Esophagus muscularis mucosa (tissue), 4 donors: ENCODE measurements at places on chromosomes 1 and 21. TPM values are rescaled to one million over a fixed set of nuclear protein-coding genes. Genes with fewer than 3 reads are reported as not detected.

- no peak for DNase-seq
Observed at GRCh38 chr1:155938220-155938627, 3.2 kb upstream of the RXFP4 start.

DNA sequence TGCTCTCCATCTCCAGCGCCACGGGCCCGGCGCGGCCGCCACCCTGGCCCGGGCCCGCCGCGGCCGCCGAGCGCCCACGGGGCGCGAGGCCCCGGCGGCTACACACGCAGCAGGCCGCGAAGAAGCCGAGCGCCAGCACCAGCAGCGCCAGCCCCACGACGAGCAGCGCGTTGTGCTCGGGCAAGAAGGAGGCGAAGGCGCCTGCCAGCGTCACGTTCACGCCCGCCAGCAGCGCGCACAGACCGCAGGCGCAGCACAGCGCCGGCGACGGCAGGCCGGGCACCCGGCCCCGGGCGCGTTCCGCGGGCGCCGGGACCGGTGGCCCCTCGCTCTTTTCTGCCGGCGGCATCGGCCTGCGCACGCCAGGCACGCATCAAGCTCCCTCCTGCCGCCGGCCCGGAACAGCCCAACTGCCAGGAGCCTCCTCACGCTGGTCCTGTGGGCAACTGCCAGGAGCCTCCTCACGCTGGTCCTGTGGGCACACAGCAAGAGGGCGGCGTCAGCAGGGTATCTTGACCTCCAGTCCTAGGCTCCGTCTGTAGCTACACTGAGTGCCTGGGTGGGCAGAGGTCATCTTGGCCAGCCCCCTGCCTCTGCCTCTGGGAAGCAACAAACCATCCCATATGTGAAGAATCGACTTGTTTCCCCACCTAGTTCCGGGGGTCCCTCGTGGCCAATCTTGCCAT is 18.1 kb downstream of the KNCN start:
- DNase-seq = no peak

GRCh38 chr1:203593723-203594122 is 32.9 kb upstream of the ATP2B4 start:
- no peak for DNase-seq

DNA sequence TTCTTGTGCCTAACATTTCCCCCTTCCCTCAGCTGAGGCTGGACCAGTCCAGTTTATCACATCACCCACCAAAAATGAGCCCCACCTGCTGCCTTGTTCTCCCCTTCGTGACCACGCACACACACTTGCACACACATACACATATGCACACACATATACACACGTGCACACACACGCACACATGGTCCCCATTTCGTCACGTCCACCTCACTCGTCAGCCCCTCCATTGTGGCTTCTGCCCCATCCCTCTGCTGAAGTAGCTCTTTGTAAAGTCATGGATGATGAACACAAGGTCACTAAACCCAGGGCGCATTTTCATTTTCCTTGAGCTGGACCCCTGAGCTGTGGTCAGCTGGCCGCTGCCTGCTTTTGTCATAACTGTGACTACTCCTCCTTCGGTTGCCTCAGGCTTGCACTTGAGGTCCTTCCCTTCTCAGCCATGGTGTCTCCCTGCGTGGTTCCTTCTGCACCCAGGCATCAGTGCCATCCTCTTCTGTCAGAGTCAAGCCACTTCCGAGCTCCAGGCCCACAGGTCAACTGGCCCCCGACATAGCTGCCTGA is 93.8 kb downstream of the SYT2 start:
- no peak for DNase-seq

DNA sequence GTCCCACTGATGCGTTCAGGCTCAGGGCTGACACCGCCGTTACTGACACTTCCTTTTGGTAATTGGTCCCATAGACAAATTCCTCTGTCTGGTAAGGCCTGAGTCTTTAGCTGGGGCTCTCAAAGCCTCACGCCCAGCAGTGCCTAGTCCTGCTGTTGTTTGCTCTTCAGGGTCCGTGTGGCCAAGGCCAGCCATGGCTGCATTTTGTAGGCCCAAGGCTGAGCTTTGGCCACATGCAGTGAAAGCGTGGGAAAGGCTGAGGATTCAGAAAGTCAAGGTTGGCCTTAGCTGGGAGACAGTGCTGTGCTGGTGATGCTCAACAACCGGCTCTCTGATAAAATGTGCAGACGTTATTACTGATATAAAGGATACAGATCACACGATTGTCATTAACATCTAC is 63.5 kb upstream of the C1orf174 start:
- DNase-seq = no peak

DNA sequence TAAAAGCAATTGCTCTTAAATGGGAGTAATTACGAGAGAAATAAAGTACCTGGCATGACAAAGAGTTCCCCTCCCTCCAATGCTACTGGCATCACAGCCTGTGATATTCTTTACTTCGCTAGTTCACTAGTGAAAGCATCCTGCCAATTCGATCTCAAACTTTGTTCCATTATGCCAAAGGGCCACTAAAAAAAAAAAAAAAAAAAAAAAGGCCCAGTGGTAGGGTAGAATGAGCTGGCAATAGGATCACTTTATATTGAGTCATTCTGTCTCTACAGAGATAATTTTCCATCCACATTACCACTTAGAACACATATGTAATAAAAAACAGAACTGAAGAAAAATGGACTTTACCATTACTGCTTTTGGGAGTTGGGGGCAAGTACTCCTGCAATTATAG is 11.2 kb downstream of the PUM1 start:
- DNase-seq = no peak

GRCh38 chr1:54342742-54343687 is 63.2 kb downstream of the SSBP3 start:
- DNase-seq = no peak

Gene EYA3
- total RNA-seq = 11.9 TPM

Gene ZNF326
- 15.4 TPM for total RNA-seq

Gene TIPRL
- 23.4 TPM for total RNA-seq

Gene COL9A2
- 1.2 TPM for total RNA-seq

Gene OR2T29
- not detected for total RNA-seq

Gene GJB5
- not detected for total RNA-seq

Gene CCSAP
- 4.8 TPM for total RNA-seq

Gene C1orf116
- under 0.01 TPM for total RNA-seq
